ENCODE measurements at places on chromosomes 7 and 10.

GRCh38 chr7:15515252-15515651 lies 46.6 kb downstream of the AGMO start:
- no peak for DNase-seq

DNA sequence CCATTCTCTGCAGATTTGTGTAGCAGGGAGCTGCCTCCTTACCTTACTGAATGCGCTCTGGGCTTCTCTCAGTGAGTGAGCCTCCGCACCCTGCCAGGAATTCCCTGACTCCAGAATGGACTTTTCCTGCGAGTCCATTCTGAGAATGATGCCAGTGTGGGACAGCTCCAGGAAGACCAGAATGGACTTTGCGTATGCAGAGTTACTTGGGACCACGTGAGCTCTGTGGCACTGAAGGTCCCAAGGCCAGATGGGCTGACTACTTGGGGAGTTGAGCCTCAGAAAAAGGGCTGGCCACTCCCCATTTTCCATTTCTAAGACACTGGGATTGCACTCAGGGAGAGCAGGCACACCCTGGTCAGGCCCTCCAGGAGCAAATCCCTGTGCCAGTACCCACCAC lies 324.7 kb upstream of the ZMIZ1 start:
- no peak for DNase-seq

DNA sequence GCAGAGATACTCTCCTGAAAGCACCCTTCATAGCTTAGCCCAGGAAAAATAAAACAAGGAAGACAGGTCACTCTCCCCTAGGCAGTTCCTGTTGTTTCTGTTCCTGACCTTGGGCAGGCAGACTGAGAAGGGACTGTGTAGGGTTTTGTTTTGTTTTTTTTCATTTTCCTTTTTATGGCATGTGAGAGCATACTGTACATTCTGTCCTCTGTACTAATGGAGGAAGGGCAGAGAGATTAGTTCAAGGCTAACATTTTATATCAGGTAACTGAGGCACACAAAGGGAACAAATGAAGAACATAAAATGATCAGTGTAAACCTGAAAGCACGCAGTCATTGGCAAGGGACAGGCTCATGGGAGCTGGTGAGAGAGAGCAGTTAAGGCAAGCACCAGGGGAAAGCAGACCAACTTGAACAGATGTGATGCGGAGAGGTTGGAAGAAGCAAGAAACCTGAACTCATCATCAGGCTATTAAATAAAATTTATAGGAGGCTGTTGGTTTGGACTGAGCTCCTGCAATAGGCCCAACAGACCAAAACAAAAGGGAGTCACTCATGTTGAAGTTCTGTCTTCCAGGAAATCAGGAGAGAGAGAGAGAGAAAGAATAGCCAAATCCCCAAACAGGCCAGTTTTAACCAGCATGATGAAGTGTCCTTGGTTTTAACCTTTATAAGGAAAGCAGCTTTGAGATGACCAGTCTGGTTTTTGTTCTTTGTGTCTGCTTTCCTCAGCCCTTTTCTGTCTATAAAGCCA lies 34.1 kb upstream of the PDCD4 start:
- no peak for DNase-seq

GRCh38 chr7:159056737-159057136 lies 87.9 kb downstream of the VIPR2 start:
- no peak for DNase-seq

DNA sequence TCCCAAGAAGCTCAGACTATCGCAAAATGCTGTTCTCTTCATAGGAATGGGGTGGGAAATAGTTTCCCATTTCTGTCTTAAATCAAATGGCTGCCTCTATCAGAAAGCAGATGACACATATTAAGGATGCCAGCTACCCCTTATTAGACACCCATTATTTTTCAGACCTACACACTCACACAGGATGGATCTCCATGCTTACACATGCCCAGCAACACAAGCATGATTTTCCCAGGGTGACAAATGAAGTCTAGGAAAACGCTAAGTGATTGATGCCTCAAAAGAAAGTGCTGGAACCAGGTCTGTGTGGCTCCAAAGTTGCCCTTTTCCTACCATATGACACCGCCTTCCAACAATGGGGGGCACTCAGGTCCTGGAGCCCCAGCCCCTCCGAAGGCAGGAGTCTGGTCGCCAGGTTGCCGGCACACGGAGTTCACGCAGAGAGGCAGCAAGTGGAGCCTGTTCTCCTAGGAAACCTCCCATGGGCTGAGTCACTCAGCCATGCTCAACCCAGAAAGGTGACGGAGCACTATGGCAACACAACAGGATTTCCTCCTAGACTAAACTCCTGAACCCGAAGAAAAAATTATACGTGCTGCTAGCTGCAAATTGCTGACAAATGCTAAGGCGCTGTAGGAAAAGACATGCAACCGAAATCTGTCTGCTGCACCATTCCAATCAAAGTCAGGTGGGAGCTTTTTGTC lies 19.8 kb downstream of the VOPP1 start:
- DNase-seq, result no peak

GRCh38 chr7:129373651-129374428 lies 60.4 kb upstream of the STRIP2 start:
- no peak for DNase-seq

GRCh38 chr10:115871855-115872254 lies 401.2 kb downstream of the GFRA1 start:
- DNase-seq, result no peak

DNA sequence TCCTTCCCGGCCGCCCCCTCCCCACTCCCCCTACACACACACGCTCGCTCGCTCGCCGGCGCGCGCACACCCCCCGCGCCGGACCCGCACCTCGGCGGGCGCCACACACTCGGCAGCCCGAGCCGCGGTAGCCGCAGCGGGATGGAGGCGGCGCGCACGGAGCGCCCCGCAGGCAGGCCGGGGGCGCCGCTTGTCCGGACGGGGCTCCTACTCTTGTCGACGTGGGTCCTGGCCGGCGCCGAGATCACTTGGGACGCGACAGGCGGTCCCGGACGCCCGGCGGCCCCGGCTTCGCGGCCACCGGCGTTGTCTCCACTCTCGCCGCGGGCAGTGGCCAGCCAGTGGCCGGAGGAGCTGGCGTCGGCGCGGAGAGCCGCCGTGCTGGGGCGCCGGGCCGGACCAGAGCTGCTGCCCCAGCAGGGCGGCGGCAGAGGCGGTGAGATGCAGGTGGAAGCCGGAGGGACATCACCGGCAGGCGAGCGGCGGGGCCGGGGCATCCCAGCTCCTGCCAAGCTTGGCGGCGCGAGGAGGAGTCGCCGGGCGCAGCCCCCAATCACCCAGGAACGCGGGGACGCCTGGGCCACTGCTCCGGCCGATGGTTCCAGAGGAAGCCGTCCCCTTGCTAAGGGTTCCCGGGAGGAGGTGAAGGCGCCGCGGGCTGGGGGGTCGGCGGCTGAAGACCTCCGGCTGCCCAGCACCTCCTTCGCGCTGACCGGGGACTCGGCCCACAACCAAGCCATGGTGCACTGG lies at the start of gene SORCS3:
Gene SORCS3 (plus strand): TSS at position 104 of the 750 bp plus-strand sequence.
- no peak for DNase-seq
